ENCODE measurements at places on chromosomes 12 and 14.

DNA sequence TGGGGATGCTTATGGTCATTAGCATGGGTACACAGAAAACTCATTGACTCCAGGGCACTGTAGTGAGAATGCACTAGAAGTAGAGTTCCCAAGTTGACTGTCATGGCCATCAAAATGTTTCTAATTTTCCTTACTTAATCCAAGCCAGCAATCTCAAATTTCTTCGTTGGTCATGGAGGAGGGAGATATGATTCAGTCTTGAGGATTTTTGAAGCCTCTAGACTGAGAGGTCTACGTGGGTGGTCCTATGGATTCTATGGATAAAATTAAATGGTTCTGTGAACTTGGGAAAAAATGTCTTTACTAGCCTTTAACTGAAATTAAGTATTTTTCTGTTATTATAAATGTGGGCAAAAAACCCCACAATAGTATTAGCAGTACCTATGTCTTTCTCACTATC is 508.5 kb downstream of the FUT8 start:
- DNase-seq = no peak

DNA sequence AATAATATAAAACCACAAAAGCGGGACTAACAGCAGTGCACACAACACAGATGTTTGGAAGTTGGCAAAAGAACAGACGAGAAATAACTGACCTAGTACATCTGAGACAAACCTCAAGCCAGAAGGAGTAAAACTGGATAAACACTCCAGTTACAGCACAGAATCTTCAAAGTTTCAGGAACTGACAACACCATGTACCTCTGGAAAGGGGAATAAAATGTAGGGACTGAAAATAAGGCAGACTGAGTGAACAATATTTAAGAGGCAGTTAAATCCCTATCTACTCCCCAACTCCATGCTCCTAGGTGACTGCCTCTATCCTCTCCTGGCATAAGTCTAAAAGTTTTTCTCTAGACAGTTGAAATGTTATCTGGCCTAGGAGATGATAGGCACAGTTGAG is 57.9 kb downstream of the ZFYVE21 start:
- DNase-seq = no peak

DNA sequence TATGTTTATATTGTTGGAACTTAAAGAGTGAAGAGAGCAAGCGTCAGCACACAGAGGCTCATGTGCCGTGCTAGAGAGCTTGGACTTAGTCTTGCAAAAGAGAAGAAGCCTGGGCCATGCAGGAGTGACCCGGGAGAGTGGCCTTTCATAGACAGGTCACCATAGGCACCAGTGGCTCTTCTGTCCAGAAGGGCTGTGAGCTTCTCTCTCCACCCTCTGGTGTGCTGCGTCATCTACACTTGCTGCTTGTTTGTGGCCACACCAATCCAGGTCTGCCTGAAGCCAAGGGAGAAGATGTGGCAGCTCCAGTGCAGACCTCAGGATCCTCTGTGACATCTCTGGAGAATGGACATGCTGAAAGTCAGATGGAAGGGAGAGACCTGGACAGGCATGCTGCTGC is 74.4 kb downstream of the NTF3 start:
- DNase-seq = no peak

DNA sequence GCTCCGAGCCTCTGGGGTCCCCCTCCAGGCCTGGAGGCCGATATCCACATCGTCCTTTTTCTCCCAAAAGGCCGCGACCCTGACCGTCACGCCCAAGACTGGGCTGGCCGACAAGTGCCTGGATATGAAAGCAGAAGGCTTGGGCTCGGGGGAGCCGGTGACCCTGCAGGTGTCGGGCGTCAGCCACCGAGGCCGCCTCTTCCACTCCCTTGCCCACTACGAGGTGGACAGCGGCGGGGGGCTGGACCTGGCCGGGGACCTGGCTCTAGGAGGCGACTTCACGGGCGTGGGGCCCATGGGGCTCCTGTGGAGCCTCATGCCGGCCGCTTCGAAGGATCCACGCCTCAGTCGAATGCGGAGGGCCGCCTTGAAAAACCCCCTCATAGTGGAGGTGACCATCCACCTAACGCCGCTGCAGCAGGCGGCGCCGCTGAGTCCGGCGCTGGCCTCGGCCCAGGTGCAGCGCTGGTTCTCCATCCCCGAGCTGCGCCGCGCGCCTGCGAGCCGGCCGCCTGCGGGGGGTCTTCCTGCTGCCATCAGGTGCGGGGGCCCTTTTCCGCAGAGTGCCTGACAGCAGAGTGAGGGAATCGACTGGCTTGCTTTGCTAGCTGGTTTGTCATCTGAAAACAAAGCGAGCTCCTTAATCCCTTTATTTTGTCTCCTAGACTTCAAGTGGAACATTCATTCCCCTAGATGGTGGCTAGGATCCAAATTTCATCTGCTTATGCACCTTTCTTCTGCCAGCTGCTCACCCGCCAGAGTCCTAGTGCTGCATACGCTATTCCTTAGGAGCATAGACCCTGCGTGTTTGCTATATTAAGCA is 10.6 kb upstream of the DNAL1 start:
- DNase-seq = peak; percentile 29

DNA sequence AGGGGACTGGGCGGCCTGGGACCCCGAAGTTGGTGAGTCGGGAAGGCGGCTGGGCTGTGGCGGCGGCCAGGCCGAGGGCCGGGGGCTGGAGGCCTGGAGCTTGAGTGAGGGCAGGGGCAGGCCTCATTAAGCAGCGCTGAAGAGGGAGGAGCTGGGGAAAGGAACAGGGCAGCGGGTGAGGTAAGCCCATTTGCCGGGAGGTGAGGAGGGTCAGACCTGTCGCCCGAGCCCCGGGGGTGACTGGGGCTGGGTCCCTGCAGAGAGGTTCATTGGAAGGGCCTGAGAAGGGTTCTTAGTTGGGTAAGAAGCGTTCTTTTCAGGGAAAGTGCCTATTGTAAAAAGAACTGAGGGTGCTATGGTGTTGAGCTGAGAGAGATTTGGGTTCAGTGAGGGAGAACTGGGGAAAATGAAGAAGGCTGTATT is 441 bp downstream of the RAB5B start:
- no peak for DNase-seq

- DNase-seq = no peak
Measured at GRCh38 chr14:37202812-37203211, 5.1 kb downstream of the MIPOL1 start.

DNA sequence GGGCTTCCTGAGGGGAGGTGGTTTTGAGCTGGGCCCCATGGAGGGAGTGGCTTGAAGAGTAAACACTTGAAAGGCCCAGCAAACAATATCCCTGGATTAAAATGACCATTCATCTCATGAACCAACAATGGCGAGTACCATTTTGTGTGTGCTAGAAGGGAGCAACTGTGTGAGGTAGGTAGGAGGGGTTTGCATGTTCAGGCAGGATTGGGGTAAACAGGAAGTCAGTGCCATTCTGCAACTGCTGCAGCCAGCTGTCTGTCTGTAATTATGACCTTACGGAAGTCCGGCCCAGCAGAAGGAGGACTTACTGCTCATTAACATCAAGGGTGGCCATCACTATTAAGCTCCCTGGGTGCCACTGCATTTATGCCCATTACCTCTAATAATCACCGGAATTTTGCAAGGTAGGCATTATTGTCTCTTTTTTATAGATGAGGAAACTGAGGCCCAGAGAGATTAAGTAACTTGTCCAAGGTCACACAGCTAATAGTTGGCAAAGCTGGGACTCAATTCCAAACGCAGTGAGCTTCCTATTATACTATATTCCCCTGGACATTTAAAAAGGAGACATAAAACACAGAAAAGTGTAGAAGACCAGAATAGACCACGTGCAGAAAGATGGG is 16.6 kb upstream of the IFI27L2 start:
- no peak for DNase-seq

DNA sequence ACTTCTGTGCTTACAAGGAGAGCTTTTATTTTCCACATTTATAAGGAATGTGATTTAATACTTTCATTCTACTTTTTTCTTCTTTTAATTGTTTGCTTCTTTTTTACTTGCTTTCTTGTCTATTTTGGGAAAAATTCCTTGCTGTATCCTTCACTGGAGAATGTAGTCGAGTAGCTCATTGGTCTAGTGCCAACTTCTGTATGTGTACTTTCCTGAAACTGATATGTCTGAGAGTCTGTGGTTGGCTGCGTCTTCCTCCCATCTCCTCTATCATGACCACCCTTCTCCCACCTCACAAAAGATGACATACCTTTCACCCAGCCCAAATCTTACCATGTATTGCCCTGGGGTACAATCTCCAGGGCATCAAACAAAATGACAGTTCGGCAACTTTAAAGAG is 51.8 kb downstream of the MSRB3 start:
- DNase-seq = no peak

DNA sequence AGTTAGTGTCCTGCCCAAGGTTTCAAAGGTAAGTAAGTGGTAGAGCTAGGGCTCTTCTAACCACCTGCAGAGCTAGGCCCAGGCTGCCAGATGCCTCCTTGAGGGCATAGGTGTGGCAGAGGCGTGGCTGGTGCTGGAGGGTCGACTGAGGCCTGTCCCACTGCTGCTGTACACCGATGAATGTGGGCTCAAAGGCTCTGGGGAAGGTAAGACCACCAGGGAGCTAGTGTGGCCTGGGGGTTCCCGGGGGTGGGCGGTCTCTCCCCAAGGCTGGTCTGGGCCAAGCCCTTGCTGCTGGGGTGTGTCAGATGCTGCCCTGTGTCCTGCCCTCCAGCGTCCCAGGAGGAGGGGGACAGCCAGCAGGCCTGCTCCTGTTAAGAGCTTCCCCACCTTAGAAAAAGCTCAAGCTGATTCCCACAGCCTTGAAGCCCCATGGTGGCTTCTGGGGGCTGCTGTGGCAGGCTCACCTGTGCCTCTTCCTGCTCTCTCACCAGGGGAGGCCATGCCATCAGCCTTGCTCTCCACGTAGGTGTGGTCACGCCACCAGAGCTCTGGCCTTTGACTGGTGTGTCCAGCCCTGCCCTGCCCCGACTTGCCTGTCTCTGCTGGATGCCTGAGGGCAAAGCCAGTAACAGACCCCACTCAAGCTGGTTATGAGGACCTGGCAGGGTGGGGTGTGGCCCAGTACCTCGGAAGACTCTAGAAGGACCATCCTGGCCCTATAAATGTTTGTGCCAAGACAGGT is 36.8 kb downstream of the SH2B3 start:
- DNase-seq = no peak

DNA sequence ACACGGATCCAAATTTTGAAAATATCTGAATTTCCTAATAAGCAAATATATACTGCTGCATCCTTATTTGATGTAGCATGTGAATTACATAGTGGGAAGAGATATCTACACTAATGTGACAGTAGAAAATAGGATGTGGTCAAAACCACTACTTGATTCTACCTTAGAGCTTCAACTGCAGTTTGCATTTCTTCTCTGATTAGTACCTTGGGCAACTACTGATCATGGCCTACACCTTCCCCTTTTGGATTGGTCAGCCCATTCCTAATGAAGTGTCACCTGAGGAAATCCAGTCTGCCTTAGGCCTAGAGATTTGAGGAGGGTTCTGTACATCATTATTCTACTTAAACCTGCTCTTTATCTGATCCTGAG is 10.7 kb downstream of the LLPH start:
- no peak for DNase-seq

GRCh38 chr14:88364710-88365413 is 20.6 kb upstream of the SPATA7 start:
- no peak for DNase-seq

DNA sequence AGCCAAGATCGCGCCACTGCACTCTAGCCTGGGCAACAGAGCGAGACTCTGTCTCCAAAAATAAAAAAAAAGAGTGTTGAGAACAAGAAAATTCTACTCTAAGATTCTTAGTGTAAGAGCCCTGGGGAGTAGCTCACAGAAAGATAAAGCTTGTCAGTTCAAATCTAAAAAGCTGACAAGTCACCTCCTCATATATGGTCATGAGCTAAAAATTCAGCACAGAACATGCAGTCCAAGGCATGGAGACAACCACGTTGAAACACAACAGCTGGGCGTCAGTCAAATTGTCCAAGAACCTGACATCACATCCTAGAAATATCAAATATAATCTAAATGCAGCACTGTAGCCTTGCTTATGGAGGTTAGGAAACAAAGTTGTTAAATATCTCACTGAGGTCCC is 47.8 kb downstream of the CLIP1 start:
- DNase-seq = peak; percentile 16

GRCh38 chr12:53485955-53486735 is 13.1 kb downstream of the MAP3K12 start:
- DNase-seq = no peak

Measured in brain (organoid and tissue), 16 donors.